HCT116 (cell line): ENCODE measurements at places on chromosomes 5 and 9. TPM values are rescaled to one million over a fixed set of nuclear protein-coding genes. Genes with fewer than 3 reads are reported as not detected.
A peak's percentile ranks its signal among the peaks of the same experiment; 100 is the strongest.

The SHOC1 gene
- total RNA-seq: 1.1 TPM

DNA sequence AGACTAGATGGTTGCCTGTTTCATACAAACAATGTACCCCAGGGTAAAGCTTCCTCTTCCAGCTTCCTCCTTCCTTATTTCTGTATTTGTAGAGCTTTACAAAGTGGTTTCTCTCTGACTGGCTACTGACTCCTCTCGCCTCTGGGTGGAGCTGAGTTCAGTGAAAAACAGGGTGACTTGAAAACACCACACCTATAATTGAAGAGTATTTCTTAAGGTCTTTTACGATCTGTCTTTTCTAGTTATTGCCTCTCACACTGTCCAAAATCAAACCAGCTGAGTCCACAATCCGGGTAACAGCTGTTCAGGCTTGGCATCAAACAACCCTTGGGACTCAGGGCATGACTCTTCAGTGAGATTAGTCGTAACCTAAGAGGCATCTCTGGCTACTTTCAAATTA is 200.4 kb downstream of the ARRDC3 start:
- no peaks in the 10 kb centered on the region for H3K36me3 ChIP-seq
- H3K27ac ChIP-seq: no peak overlapping the region
- H3K4me1 ChIP-seq: no peaks in the 10 kb centered on the region
- no peaks in the 10 kb centered on the region for H3K27me3 ChIP-seq
- DNase-seq: no peak

DNA sequence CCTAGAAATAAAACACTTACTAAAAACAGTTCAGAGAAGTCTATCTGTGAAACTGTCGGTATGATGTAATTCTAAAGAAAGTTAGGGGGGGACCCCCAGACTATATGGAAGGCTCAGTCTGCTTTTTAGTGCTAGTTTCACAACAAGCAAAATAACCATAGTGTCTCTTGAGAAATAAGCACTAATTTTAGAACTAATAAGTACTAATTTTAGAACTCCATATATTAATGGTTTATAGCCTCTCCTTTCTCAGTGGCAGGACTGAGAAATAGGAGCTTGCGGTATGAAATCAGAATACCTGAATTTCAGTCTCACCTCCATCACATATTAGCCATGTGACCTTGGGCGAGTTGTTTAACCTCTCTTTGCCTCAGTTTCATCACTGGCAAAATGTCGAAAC is 1.4 kb upstream of the PHF24 start:
- H3K4me1 ChIP-seq: no peaks in the 10 kb centered on the region
- no peak for DNase-seq
- H3K4me3 ChIP-seq: no peak overlapping the region
- no peaks in the 10 kb centered on the region for H3K36me3 ChIP-seq
- H3K27me3 ChIP-seq: peaks cover 39% of the 10 kb centered on the region; the same call in 1 of the 2 replicates

GRCh38 chr5:3325972-3326840 is 269.4 kb upstream of the IRX1 start:
- no peak for DNase-seq
- H3K4me3 ChIP-seq: no peak overlapping the region
- no peak overlapping the region for H3K27ac ChIP-seq

GRCh38 chr5:149931992-149932436 is 12.6 kb downstream of the PDE6A start:
- H3K36me3 ChIP-seq: no peaks in the 10 kb centered on the region
- DNase-seq: no peak
- no peak overlapping the region for H3K27ac ChIP-seq
- no peaks in the 10 kb centered on the region for H3K27me3 ChIP-seq
- H3K4me3 ChIP-seq: no peak overlapping the region
- no peaks in the 10 kb centered on the region for H3K4me1 ChIP-seq

- no peaks in the 10 kb centered on the region for H3K36me3 ChIP-seq
- no peak for DNase-seq
- H3K27ac ChIP-seq: no peak overlapping the region
- no peak overlapping the region for H3K4me3 ChIP-seq
- H3K27me3 ChIP-seq: peaks cover 53% of the 10 kb centered on the region
Observed at GRCh38 chr5:33738097-33738496, 153.7 kb downstream of the ADAMTS12 start.

GRCh38 chr5:139425497-139425896 is 13.8 kb downstream of the DNAJC18 start:
- no peaks in the 10 kb centered on the region for H3K36me3 ChIP-seq
- H3K27ac ChIP-seq: no peak overlapping the region
- no peak overlapping the region for H3K4me3 ChIP-seq
- no peaks in the 10 kb centered on the region for H3K4me1 ChIP-seq
- no peaks in the 10 kb centered on the region for H3K27me3 ChIP-seq

The CDC20B gene
- total RNA-seq: not detected

- H3K27me3 ChIP-seq: no peaks in the 10 kb centered on the region
- H3K36me3 ChIP-seq: no peaks in the 10 kb centered on the region
- peak; percentile 10 for DNase-seq
- H3K27ac ChIP-seq: no peak overlapping the region
- H3K4me1 ChIP-seq: peaks cover 16% of the 10 kb centered on the region; the same call in 1 of the 2 replicates
Observed at GRCh38 chr9:119963258-119963797, 594.1 kb upstream of the BRINP1 start.
